ENCODE measurements at places on chromosomes 7 and 10.

DNA sequence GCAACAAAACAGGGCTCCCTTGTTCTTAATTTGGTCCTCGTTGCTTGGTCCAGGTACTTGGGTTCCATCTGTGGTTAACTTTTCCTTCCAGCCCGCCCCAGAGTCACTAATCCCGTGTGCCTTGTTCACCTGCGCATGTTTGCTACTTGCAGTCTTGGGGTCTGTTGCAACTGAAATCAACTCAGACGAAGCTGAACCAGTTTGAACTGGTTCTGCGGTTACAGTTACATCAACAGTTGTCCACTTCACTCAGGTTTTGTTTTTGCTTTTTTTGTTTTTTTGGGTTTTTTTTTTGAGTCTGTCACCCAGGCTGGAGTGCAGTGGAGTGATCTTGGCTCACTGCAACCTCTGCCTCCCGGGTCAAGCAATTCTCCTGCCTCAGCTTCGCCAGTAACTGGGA lies 34.7 kb downstream of the TRRAP start:
- no peak for DNase-seq

DNA sequence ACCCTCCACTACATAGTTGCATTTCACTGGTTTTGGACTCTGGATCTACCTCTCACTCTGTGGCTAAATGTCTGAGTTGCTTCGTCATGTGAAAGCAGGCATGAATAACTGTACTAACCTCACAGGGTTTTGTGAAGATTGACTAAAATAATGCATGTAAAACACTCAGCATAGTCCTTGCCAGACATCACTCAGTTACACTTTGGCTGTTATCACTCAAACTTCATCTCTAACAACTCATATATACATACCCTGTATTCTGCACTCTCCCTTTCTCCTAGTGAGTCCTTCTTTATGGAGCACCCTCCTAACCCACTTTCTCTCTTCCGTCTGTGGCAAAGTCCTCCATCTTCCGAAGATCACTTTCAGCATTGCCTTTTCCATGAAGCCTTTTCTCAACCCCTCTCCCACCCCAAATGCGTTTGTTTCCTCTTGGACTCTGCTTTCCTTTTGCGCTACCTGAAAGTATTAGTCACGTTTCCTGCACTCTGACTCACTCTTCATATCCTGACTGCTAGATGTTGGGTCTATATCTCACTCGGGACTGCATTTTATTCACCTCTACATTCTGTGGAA lies 72.6 kb downstream of the OSBPL3 start:
- DNase-seq = no peak

- DNase-seq = no peak
Measured at GRCh38 chr10:31618541-31619291, 299.7 kb downstream of the ZEB1 start.

DNA sequence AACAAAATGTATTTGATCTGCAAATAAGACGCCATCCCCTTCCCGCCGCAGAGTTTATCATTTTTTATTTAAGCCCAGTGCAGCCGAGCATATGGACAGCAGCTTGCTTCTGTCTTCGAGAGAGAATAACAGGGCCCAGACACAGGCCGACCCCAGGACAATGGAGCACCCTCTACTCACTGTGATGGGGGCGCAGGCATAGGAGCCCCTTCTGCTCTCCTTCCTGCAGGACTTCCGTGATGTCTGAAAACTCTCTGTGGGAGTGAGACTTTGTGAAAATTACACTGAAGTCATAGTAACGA lies 134.8 kb downstream of the OAT start:
- DNase-seq = no peak

DNA sequence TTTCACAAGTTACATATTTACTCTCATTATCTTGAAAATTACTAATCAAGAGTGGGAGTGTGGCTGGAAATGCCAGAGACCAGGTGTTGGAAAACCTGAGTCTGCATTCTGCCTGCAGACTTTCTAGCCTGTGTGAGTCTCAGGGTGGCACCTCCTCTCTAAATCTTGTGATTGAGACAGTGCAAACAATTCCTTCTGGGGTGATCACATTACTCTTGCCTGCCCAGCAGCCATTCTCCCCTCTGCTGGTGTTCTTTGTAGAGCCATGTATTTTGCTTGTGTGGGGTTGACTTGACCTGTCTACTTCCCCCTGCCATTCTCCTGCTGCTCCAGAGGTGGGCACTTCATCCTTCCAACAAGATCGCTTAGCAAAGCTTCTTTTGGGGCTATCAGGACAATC lies 101.1 kb downstream of the RAPGEF5 start:
- no peak for DNase-seq

Measured in stimulated activated CD8-positive, alpha-beta memory T cell treated with anti-CD3 and anti-CD28 coated beads, Interleukin-7, amount 100 ng/mL, for 1 hour (primary cell).